GM23338 (cell line): ENCODE measurements at places on chromosomes 7 and 10. TPM values are rescaled to one million over a fixed set of nuclear protein-coding genes. Genes with fewer than 3 reads are reported as not detected.

The PNLIPRP1 gene
- not detected in 2 replicates for total RNA-seq

The CREB5 gene
- total RNA-seq = 1.7 and 2.4 TPM in 2 replicates

The FAS gene
- total RNA-seq = 3.1 and 4.3 TPM in 2 replicates

The CALHM3 gene
- 0.14 TPM in 1 of 2 replicates, not detected in the other for total RNA-seq

DNA sequence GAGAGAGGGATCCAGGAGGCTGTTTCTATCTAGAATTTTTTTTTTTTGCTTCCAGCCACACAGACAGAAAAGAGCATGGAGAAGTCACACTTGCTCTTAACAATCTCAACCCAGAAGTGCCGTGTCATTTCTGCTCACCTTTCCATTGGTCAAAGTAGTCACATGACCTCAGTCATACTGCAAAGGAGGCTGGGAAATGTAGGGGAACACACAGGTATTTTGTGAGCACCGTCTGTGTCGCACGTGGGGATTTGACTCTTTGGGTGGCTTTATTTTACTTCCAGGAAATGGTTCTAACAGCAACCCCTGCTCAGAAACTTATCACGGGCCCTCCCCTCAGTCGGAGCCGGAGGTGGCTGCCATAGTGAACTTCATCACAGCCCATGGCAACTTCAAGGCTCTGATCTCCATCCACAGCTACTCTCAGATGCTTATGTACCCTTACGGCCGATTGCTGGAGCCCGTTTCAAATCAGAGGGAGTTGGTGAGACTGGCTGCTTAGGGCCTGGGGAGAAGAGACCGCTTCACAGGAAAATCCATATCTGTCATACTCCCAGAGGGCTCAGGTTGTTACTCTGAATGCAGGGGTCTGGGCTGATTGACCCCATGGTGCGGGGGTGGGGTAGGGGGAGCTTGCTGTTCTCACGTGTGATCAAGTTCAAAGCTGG, 13.1 kb upstream of the CPA1 start:
- no peaks in the 10 kb centered on the region for H3K36me3 ChIP-seq
- H3K4me3 ChIP-seq = no peak overlapping the region
- peaks cover 5% of the 10 kb centered on the region; the same call in 1 of the 2 replicates for H3K4me1 ChIP-seq
- no peak overlapping the region for H3K27ac ChIP-seq
- no peaks in the 10 kb centered on the region for H3K27me3 ChIP-seq

- peaks cover 5% of the 10 kb centered on the region; the same call in 1 of the 2 replicates for H3K4me1 ChIP-seq
- peak; percentile 87 for DNase-seq
- H3K36me3 ChIP-seq = no peaks in the 10 kb centered on the region
- peak overlapping the region; percentile 74 for H3K4me3 ChIP-seq
- H3K27ac ChIP-seq = no peak overlapping the region
- H3K27me3 ChIP-seq = peaks cover 22% of the 10 kb centered on the region
Measured at GRCh38 chr10:100518761-100519241, 860 bp downstream of the SEC31B start.

GRCh38 chr10:131815266-131816156, 85.3 kb upstream of the PPP2R2D start:
- no peak overlapping the region for H3K4me3 ChIP-seq
- no peaks in the 10 kb centered on the region for H3K27me3 ChIP-seq
- H3K4me1 ChIP-seq = no peaks in the 10 kb centered on the region
- DNase-seq = no peak

DNA sequence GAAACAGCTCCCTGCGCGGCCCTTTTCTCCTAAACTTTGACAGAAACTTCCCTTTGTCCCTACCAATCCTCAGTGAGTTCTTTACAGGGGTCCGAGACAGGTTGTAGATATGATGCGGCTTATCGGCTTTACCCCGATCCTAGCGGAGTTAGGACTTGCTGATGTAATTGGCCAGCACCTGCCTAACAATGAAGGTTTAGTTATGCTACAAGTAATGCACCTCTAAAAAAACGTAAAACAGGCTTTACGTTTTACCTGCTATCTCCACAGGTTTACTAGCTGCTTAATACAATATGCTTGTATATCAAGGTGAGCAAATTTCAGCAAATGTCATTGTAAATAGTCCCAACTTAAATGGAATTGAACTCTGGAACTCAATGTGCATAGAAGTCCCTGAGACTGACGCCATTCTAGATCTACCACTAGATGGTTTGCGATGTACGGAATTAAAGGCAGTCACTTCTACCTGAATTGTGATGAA, 697 bp upstream of the SNX13 start:
- no peaks in the 10 kb centered on the region for H3K27me3 ChIP-seq
- no peaks in the 10 kb centered on the region for H3K36me3 ChIP-seq
- H3K4me3 ChIP-seq = peak overlapping the region; percentile 85
- H3K4me1 ChIP-seq = peaks cover 16% of the 10 kb centered on the region
- peak overlapping the region; percentile 94 for H3K27ac ChIP-seq
- peak; percentile 38 for DNase-seq

- no peak for DNase-seq
- H3K4me1 ChIP-seq = peaks cover 6% of the 10 kb centered on the region; the same call in 1 of the 2 replicates
- H3K36me3 ChIP-seq = no peaks in the 10 kb centered on the region
- H3K27me3 ChIP-seq = no peaks in the 10 kb centered on the region
- no peak overlapping the region for H3K4me3 ChIP-seq
- H3K27ac ChIP-seq = no peak overlapping the region
Measured at GRCh38 chr10:93550606-93551005, 15.9 kb upstream of the FFAR4 start.

GRCh38 chr10:29810816-29811215, 176.0 kb upstream of the SVIL start:
- no peaks in the 10 kb centered on the region for H3K36me3 ChIP-seq
- DNase-seq = no peak
- no peaks in the 10 kb centered on the region for H3K4me1 ChIP-seq

DNA sequence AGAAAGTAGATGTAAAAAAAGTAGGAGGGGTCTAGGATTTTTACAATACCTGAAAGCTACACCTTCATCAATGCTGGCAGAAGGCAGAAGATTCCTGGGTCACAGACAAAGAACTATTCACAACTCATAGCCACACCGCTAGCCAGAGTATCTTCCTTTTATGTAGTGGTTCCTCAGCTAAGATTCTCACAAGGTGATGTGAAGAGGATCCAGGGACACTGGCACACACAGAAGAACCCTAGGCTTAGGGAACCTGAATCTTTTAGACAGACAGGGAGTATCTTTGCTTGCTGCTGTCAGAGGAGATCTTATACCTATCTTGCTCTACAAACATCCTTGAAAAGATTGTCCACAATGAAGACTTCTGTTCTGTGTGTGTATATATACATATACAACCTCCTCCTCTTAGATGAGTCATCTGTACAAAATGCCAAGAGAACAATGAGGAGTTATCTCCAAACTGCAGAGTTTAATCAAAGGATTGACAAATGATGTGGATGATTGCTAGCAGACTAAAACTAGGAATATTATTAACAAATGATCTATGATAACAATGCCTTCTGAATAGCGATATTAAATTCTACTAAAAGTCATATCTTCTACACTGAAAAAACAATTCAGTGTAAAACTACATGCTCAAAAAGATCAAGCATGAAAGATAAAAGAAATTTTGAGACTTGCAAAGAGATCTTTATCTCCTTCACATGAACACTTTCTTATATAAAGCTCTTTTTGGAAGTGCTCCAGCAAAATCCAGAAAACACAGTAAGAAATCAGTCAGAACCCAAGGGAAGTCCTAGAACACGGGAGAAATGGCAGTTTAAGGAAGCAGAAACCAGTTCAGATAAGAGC, 409.3 kb downstream of the PARD3 start:
- no peak overlapping the region for H3K4me3 ChIP-seq
- no peak for DNase-seq
- H3K36me3 ChIP-seq = no peaks in the 10 kb centered on the region

DNA sequence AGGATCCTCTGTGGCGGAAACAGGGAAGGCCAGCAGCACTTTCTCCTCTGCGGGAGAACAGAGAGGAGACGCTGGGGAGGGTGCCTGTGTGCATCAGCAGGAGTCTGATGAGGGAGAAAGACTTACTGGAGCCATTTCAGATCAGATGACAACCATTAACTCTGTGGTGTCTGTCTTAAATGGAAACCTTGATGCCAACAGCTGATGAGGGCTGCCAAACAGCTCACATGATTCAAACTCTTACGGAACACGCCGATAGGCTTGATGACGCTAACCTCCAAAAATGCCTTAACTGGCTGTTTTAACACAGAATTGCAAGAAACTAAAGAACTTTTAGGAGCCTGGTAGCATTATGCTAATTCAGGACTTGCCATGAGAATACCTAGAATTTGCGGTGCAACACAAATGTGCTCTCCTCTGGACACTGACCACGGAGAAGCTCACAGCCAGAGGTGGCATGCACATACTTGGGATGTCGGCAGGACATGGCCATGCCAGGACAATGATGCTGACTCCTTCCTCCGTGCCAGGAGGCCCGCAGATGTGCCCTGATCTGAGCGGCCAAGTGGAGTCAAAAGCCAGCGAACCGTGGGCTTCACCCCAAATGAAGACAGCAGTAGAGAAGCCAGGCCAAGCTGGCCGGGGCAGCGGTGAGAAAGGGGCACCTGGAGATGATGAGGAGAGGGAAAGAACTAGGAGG, 154.9 kb downstream of the ZMYND11 start:
- H3K27ac ChIP-seq = no peak overlapping the region
- H3K27me3 ChIP-seq = no peaks in the 10 kb centered on the region
- no peak for DNase-seq
- no peak overlapping the region for H3K4me3 ChIP-seq

- no peak overlapping the region for H3K27ac ChIP-seq
- H3K4me1 ChIP-seq = no peaks in the 10 kb centered on the region
- H3K4me3 ChIP-seq = no peak overlapping the region
- no peak for DNase-seq
- H3K36me3 ChIP-seq = no peaks in the 10 kb centered on the region
Measured at GRCh38 chr7:45055594-45056219, 33.1 kb downstream of the NACAD start.

DNA sequence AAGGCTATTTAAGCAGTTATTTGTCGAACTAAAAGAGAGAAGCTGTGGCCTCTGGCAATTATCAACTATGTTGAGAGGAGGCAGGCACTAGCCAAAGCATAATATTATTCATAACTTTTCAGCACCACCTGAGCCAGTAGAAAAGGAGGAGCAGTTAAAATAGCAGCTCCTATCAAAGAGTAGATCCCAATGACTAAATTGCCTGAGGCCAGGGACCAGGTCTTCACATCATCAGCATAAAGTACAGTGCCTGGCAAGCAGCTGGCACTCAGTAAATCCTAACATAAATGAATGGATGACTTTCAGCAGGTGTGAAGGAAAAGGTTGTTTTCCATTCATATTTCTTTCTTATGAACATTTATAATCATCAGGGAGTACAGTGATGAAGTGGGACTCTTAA, 309.0 kb upstream of the IMMP2L start:
- H3K27me3 ChIP-seq = no peaks in the 10 kb centered on the region
- no peak overlapping the region for H3K4me3 ChIP-seq
- no peaks in the 10 kb centered on the region for H3K36me3 ChIP-seq
- H3K27ac ChIP-seq = no peak overlapping the region

DNA sequence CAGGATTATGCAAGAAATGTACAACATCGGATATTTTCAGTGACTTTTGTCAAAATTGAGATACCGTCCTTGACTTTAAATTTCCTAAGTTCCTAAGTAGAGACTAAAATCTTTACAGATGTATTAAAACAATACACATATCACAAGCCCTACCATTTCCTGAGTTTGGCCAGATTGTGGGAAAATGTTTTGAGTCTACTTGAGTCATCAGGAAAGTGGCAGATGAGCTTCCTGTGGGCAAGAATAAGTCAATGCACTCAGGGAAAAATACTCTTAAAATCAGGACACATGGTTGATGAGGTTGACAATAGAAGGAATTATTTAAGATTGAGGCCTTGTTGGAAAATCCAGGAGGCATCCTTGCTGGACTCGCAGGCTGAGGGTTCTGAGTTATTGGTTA, 162.5 kb downstream of the SNX10 start:
- H3K27ac ChIP-seq = no peak overlapping the region
- peaks cover 11% of the 10 kb centered on the region for H3K4me1 ChIP-seq
- H3K36me3 ChIP-seq = no peaks in the 10 kb centered on the region
- no peak for DNase-seq

DNA sequence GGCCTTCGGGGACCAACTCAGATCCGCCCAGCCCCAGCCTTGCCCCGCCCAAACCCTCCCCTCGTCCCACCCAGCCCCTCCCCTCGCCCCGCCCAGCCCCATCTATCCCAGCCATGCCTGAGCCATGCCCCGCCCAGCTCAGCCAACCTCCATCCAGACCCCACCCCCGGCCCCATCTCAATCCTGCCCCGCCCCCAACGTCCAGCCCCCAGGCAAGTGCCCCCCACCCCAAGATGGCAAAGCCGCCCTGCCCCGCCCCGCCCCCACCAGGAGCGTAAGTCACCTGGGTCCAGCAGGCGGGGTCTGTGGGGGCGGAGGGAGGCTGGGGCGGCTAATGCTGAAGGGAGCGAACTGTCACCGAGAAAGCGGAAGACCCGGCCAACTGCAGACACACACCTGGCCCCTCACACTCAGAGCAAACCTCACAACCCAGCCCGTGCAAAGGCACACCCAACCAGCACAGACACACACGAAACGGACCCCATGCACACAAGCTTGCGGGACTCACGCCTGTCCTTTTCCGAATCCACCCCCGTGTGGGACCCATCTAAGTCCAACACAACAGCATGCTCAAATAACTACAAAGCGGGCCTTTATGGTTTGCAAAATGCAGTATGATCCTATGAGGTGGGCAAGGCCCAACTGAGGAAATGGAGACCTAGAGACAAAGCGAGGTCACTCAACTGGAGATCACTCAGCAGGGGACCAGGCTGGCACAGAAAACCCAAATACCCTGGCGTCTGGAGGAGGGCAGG, 11.5 kb upstream of the OGA start:
- peak overlapping the region; percentile 64 for H3K4me3 ChIP-seq
- H3K27me3 ChIP-seq = no peaks in the 10 kb centered on the region
- DNase-seq = peak; percentile 90
- H3K27ac ChIP-seq = peak overlapping the region; percentile 63; the same call in 1 of the 2 replicates

GRCh38 chr7:90816511-90817142, 220.5 kb downstream of the CDK14 start:
- no peak overlapping the region for H3K27ac ChIP-seq
- H3K36me3 ChIP-seq = no peaks in the 10 kb centered on the region
- H3K27me3 ChIP-seq = no peaks in the 10 kb centered on the region
- DNase-seq = no peak
- H3K4me3 ChIP-seq = no peak overlapping the region

GRCh38 chr10:90968328-90969081, 47.6 kb upstream of the ANKRD1 start:
- DNase-seq = no peak
- peaks cover 52% of the 10 kb centered on the region for H3K27me3 ChIP-seq
- no peak overlapping the region for H3K4me3 ChIP-seq
- H3K36me3 ChIP-seq = no peaks in the 10 kb centered on the region
- H3K4me1 ChIP-seq = no peaks in the 10 kb centered on the region

GRCh38 chr7:138546064-138546619, 86.1 kb downstream of the TRIM24 start:
- H3K27me3 ChIP-seq = no peaks in the 10 kb centered on the region
- no peak overlapping the region for H3K27ac ChIP-seq
- no peaks in the 10 kb centered on the region for H3K4me1 ChIP-seq
- DNase-seq = no peak

GRCh38 chr7:123865517-123866117, 20.6 kb downstream of the HYAL4 start:
- peak; percentile 84 for DNase-seq
- H3K4me1 ChIP-seq = peaks cover 15% of the 10 kb centered on the region
- H3K27me3 ChIP-seq = no peaks in the 10 kb centered on the region
- H3K27ac ChIP-seq = no peak overlapping the region
- H3K4me3 ChIP-seq = no peak overlapping the region
